NCI-H2029 (cell line): ENCODE measurements at places on chromosomes 2 and 18.

- DNase-seq: no peak
Observed at GRCh38 chr2:11336189-11336588, 8.2 kb downstream of the ROCK2 start.

GRCh38 chr2:14424478-14425390, 207.8 kb upstream of the LRATD1 start:
- DNase-seq: no peak

GRCh38 chr2:239358062-239358754, 42.6 kb downstream of the HDAC4 start:
- peak; percentile 40 for DNase-seq

DNA sequence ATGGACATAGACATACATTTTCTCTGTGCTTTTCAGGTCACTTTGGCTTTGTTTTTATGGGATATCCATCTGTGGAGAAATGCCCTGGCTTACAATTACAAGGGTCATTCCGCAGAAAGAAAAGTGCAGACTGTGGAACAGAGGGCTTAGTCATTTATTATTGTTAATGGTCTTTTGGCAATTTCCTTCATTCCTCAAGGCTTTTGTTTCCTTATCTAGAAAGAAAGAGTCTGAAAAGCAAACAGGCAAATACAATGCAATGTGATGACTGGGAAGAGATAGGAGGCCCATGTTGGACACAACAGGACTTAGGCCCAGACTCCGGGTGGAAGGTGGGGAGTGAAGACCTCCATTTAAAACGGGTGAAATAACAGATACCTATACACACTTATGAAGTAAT, 129.5 kb upstream of the CAVIN2 start:
- DNase-seq: no peak

DNA sequence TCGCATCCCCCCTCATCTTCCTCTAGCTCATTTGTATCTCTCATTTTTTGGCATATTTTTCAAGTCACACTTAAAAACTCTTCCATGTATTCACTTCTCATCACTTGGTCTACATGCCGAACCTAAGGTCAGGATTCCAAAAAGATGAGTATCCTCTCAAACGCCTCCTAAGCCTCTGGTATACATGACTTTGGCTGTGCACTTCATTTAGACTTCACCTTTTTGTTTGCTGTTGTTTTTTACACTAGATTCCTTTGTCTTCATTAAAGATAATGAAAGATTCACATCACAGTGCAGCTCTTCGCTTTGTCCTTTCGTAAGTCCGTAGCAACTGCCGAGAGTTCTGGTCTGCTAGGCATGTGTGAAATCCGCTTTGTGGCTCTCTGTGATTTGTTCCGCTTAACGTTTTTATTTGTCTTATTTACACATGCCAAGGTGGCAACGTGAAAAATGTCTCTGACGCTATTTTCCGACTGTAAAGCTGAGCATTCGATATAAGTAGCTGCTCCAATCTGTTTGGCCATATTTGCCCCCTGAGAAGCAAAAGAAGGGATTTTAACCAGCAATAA, 17.7 kb downstream of the RND3 start:
- no peak for DNase-seq
